ENCODE measurements at places on chromosomes 11 and 22.

GRCh38 chr11:63909591-63910506 lies 7.1 kb downstream of the RCOR2 start:
- no peak for DNase-seq

DNA sequence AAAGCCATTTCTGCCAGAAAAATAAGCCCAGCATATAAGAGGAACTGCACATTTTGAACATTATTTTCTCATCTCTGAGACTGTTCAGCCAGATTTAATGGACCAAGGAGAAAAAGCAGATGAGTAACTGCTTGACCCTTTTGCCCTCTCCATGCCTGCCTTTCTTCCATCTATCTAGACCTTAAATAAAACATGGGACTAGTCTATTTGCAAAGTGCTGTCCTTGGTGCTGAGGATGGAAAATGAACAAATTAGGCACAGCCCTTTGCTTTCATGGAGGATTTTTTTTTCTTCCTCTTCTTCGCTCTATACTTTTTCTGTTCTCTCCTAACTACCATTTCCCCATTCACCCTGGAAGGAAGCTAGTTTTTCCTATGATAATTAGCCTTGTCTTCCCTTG lies 361.3 kb downstream of the GRM5 start:
- DNase-seq, result no peak

- no peak for DNase-seq
Observed at GRCh38 chr11:7381937-7382336, 103.4 kb upstream of the OLFML1 start.

GRCh38 chr11:107496011-107496410 lies 38.4 kb upstream of the CWF19L2 start:
- no peak for DNase-seq

GRCh38 chr11:100675115-100675650 lies 11.9 kb upstream of the ARHGAP42 start:
- DNase-seq, result no peak

GRCh38 chr11:68959465-68960293 lies 21.1 kb downstream of the MRGPRD start:
- DNase-seq, result no peak

DNA sequence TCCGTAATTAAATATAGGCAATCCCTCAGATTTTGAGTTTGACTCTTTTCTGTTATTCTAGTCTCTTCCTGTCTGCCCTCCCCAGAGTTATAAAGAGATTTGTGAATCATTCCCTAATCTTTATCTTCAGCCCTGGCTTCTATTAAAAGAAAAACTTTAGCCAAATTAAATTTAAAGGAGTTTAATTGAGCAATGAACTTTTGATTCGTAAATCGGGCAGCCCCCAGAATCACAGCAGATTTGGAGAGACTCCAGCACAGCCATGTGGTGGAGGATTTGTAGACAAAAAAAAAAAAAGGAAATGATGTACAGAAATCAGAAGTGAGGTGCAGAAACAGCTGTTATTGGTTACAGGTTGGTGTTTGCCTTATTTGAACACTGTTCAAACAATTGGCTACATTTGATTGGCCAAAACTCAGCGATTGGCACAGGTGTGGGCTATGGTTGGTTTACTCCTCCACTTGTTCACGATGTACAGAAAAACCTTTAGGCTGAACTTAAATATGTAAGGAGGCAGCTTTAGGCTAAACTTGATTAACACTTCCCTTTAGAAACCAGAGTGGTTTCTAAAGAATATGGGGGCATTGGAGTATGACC lies 2.3 kb upstream of the ALKBH8 start:
- DNase-seq, result no peak

DNA sequence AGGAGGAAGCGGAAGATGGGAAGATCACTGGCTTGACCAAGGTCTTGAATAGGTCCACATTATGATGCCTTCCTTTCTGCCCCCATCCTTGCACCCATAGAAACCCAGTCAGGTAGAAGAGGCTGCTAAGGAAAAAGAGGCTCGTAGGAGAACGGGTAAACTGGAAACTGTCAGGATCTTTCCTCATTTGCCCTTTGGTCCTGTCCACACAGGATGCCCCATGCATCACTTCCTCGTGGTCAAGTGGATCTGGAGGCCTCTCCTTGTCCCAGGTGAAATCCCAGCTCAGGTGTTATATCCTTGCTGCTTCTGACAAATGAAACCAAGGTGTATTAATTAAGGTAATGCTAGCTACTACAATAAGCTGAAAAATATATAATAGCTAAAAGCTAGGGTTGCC lies 8.0 kb upstream of the ZBTB16 start:
- no peak for DNase-seq

GRCh38 chr22:50674606-50675552 lies 2.3 kb downstream of the SHANK3 start:
- DNase-seq, result peak; percentile 14

GRCh38 chr11:45382133-45382878 lies 96.2 kb upstream of the SYT13 start:
- no peak for DNase-seq

- DNase-seq, result no peak
Observed at GRCh38 chr11:131928992-131929391, 558.6 kb downstream of the NTM start.

DNA sequence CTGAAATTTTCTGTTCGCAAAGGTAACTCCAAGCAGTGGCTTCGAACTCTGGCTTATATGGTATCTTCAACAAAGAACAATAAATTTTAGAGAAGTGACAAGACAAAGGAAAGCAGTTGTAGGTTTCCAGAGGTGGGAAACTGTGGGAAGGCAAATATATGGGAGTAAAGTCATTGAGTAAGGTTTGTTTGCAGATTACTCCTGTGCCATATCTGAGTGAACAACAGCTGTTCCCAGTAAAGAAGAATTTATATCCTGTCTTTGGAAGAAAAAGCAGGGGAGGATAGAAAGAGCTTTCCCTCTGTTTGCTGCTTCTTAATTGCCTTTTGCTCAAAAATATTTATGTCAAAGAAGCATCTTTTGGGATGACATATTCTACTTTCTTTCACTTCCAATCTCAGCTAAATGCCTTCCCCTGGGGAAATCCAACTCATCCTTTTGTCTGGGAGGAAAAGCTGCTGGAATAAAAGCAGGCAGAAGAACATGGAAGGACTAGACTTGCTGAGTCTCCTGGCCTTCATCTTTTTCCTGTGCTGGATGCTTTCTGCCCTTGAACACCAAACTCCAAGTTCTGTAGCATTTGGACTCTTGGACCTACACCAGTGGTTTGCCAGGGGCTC lies 10.4 kb upstream of the RCN1 start:
- no peak for DNase-seq

DNA sequence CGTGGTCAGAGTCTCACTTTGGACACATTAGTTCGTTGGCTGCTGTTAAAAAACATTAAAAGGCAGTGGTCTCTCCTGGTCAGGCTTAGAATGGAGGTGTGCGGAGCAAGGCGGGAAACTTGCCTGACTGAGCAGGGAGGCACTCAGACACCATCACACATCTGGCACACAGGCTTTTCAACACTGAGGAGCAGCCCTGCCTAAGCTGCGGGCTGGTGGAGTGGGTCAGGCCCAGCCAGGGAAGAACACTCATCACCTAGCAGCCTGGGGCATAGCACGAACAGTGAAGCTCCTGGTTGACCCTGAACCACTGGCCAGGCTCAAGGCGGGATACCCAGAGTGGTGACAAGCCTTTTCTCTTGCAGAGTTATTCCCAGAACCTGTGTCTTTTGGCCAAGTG lies 4.2 kb downstream of the KAT5 start:
- no peak for DNase-seq

DNA sequence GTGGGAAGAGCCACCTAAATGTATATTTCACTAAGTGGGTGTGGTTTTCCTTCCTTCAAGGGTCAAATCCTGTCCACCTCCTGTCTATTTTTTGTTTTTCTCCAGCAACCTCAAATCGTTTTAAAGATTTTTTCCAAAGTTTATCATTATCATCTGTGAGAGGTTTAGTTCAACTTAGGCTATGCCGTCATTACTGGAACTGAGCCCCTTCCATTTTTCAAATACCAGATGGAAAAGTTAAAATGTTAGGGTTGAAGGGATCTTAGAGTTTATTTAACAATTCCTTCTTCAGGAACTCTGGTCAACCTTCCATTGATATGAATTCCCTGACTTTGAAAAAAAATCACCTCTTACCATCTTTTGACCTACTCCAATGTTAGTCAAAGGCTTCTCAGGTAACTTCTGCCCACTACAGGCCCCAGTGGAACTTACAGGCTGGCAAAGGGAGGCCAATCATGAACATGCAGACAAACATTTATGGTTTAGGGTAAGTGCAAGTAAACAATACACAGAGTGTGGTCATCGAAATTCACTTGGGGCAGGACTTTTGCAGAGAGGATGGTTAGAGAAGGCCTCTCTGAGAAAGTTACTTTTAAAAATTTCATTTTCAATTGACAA lies 45.2 kb downstream of the SYN3 start:
- no peak for DNase-seq

GRCh38 chr22:42976217-42976933 lies 38.6 kb downstream of the PACSIN2 start:
- no peak for DNase-seq

GRCh38 chr11:118342503-118343161 lies at the start of gene CD3D:
Gene CD3D (minus strand): TSS chr11:118342705. CDS start chr11:118342607, 98 bp downstream.
- DNase-seq, result no peak

DNA sequence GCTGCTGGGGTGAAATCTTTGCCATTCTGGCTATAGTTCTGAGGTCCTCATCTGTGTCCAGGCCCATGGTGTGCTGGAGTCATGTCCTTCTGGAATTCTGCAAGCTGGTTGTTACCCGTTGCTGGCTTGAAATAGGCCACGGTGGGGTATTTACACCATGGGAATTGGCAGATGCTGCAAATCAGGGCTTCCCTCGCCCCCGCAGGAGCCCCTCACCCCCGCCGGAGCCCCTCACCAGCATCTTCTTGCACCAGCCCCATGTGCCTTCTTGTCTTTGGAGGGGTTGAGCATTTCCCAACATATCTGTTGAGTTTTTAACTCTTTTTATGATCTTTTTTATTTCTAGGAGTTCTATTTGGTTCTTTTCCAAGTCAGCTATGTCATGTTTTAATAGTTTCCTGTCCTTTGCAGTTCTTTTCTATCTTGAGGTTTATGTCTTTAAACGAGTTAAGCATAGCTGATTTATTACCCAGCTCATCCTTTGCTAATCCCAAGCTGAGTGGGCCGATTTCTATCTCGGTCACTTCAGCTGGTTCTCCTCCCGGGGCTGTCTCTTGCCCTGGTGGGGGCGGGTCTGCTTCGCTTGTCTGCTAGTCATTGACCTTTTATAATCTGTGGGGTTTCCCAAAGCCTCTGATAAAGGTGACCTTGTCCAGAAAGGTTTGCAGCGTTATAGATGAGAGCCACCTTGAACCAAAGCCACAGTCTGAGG lies 17.6 kb downstream of the ANO1 start:
- no peak for DNase-seq

- DNase-seq, result no peak
Observed at GRCh38 chr11:110173811-110174644, 80.8 kb downstream of the ZC3H12C start.

DNA sequence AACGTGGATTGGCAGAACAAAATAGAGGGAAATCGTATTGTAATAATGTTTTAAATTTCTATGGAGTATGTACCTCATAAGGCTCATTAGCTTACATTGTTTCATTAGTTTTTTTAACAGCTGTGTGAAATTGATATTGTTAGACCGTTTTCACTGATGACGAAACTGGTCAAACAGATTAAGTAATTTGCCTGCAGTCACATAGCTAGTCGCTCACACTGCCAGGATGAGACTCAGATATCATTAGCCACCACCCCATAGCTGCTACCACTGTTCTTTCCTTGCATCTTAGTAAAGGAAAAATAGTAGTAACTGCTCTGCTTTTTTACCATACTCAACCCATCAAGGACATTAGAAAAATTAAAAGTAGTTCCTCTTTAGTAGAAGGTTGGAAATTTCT lies 64.0 kb downstream of the DKK3 start:
- DNase-seq, result no peak

DNA sequence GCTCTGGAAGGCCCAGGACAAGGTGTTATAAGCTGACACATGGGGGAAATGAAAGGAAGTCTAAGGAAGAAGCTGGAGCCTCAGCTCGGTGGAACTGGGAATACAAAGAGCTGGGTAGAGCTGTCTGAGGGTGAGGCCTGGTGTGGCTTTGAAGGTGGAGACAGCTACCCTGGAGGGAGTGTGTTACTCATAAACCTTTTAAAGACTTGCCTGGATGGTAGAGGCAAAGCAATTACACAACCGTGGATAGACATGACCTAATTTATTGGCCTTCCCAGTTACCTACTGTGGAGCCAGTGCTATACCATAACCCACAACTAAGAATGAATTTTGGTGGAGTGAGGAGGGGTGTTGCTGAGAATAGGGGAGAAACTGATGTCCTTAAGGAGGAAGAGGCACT lies 22.6 kb downstream of the EXPH5 start:
- no peak for DNase-seq

DNA sequence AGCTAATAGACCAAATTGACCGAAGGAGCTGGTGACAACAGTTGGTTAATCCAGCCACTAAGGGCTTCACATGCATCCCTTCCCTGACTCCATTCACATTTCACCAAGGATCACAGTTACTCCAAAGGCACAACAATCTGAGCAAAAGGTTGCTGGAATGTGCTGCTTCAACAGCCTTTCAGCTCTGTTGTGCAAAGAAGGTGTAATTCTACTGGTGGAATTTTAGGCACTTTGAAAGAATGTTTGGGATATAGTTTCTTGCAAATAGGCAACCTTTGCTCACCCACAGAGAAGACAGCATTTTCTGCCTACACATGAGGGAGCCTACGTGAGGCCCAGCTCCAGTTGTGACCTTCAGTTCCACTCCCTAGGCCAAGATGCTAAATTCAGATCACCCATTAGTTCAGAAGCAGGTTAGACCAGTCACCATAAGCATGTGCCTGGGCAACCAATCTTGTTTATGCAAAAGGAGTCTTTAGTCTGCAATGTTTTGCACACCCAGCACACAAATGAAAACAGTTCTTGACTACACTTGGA lies 21.6 kb upstream of the FCHSD2 start:
- no peak for DNase-seq

DNA sequence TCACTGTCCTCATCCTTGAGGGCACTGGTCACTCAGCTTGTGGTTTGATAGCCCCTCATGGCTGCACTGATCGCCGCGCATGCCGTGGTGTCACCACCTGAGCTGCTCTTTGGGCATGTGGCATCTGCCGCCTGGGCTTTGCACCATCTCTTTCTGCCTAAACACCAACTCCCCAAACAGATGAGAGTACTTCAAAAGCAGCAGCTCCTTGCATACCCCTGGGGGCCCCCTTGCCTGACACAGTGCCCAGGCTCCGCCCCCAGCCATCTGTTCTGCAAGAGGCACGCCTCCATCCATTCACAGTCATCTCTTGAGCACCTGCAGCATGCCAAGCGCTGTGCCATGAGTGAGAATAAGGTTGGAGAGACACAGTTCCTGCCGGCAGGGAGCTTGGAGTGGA lies 104.5 kb upstream of the B3GAT1 start:
- DNase-seq, result peak; percentile 70

DNA sequence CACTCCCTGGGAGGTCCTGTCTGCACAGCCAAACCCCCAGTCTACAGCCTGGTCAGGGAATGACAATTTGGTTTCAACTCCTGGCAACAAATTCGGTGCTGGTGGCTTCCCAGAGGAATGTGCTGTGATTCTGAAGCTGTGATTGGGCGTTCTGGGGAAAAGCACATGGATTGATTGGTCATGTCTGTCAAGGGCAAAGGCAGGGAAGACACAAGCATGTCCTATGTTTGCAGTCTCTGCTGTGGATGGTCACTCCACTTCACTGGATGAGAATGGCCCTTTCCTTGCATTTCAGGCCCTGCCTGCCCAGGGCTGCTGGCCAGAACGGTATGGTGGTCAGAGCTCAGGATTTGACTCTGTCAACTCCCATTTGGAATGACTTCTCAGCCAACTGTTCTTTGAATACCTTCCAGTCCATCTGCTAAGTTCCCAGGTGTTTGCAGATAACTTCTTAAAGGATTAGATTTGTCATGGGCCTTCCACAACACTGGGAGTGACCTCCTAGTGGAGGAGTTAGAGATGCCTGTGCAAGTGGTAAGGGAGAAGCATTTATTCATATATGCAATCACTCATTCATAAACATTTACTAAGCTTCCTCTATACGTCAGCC lies 42.7 kb downstream of the SGSM1 start:
- no peak for DNase-seq

Measured in NCI-H1694 treated with DMSO at 0.1 percent for 48 hours (cell line).